ENCODE measurements at places on chromosomes 12 and 14.
A peak's percentile ranks its signal among the peaks of the same experiment; 100 is the strongest.

- peak overlapping the region; percentile 90 for H3K27ac ChIP-seq
- peak overlapping the region; percentile 51 for H3K4me3 ChIP-seq
- peaks cover 3% of the 10 kb centered on the region for H3K36me3 ChIP-seq
- peaks cover 42% of the 10 kb centered on the region for H3K4me1 ChIP-seq
Observed at GRCh38 chr12:4214877-4215228, 58.7 kb upstream of the CCND2 start.

- H3K27ac ChIP-seq = no peak overlapping the region
- DNase-seq = no peak
- H3K4me3 ChIP-seq = no peak overlapping the region
- no peaks in the 10 kb centered on the region for H3K27me3 ChIP-seq
- H3K4me1 ChIP-seq = peaks cover 16% of the 10 kb centered on the region
Observed at GRCh38 chr14:23018107-23018506, 8.2 kb upstream of the C14orf93 start.

DNA sequence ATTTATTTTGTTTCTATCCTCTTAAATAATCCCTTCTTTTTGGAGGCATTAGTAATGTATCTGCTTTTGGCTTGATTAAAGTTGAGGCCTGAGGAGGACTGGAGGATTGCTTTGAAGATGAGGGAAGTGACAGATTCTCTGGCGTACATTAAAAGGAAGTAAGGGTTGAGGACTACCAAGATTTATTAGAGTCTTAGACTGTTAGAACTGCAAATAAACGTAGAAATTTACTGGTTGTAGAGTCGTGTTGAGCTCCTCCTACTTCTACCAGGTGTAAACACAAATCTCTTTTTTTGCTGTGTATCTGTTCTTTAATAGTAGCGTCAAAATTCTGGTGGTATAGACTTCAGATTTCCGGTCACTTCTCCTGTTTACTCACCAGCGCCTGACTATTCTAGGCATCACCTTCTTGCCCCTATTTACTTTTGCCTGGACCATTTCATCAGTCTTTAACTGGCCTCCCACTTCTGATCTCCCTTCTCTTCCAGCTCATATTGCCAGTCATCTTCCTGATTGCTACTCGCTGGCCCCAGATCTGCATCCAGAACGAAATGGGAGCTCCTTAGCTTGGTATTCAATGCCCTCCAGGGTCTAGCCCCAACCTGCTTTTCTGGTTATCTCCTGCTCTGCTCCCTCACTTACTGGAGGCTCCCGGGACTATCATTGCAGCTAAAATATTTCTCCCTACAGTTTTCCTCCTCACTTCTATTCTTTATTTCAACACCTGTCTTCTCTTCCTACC is 8.4 kb upstream of the EID3 start:
- no peaks in the 10 kb centered on the region for H3K27me3 ChIP-seq
- H3K4me3 ChIP-seq = no peak overlapping the region
- H3K27ac ChIP-seq = peak overlapping the region; percentile 12
- no peak for DNase-seq
- peaks cover 39% of the 10 kb centered on the region for H3K4me1 ChIP-seq

- H3K36me3 ChIP-seq = no peaks in the 10 kb centered on the region
- H3K4me3 ChIP-seq = no peak overlapping the region
- H3K4me1 ChIP-seq = no peaks in the 10 kb centered on the region
- peaks cover 66% of the 10 kb centered on the region for H3K27me3 ChIP-seq
- H3K27ac ChIP-seq = no peak overlapping the region
Observed at GRCh38 chr12:54066408-54066807, 12.8 kb downstream of the HOXC4 start.

- no peaks in the 10 kb centered on the region for H3K36me3 ChIP-seq
- H3K4me1 ChIP-seq = no peaks in the 10 kb centered on the region
- no peak for DNase-seq
Observed at GRCh38 chr14:38605193-38606114, 349.6 kb upstream of the CLEC14A start.

DNA sequence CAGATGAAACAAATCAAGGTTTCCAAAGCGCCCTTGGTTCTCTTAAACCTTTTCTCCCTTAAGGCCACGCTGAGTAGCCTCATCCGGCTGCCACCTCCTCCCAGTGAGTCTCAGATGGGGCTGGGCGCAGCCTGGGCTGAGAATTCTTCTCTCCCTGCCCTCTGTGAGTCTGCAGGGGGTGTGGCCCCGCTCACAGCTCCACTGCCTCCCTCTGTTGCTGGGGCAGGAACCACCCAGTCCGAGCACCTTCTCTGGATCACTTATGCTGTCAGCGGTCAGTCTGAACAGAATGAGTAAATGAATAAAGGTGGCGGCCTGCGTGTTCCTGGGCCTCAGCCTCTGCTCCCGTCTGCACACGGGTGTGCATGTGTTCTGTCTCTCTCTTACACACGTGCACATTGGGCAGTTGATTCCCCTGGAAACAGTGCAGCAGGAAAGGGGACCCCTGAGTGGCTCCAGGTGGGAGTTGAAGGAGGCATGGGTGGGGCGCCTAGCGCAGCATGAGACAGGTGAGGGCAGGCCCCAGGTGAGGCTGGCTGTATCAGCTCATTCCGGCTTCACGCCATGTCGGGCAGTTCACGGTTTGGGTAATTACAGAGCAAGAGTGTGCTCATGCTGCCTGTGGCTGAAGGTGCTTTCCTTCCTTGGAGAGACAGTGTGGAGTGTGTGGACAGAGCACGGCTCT is 4.3 kb downstream of the PAPLN start:
- H3K4me1 ChIP-seq = peaks cover 31% of the 10 kb centered on the region
- H3K36me3 ChIP-seq = no peaks in the 10 kb centered on the region
- no peak for DNase-seq
- H3K27ac ChIP-seq = no peak overlapping the region

DNA sequence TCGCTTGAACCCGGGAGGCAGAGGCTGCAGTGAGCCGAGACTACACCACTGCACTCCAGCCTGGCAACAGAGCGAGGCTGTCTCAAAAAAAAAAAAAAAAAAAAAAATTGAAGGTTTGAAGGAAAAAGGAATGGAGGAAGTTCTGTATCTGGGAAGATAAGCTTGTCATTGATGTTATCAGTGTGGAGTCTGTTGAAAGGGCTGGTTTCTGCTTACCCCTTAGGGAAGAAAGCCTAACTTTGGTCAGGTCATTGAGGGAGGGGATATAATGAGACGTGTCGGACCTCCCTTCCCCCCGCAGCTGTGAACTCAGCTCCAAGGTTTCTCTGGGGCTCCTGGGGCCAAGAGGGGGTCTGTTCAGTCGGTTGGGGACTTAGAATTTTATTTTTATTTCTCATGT is 16.4 kb downstream of the DAO start:
- no peaks in the 10 kb centered on the region for H3K36me3 ChIP-seq
- H3K4me1 ChIP-seq = no peaks in the 10 kb centered on the region
- no peak overlapping the region for H3K4me3 ChIP-seq
- H3K27ac ChIP-seq = no peak overlapping the region
- no peak for DNase-seq
- peaks cover 6% of the 10 kb centered on the region for H3K27me3 ChIP-seq

DNA sequence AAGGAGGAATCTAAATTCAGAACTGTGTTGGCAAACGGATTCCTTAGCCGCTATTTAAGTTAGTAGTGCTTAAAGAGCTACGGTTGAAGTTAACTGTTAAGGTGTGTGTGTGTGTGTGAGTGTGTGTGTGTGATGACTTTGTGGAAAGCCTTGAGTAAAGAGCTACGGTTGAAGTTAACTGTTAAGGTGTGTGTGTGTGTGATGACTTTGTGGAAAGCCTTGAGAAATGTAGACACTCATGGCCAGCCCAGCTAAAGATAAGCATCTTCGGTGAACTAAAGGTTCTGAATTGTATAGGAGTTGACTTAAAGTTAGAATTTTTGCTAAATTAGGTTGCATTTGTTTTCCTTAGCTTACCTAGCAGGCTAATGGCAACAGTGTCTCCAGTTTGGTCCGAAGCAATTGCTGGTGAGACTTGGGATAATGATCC is 1.4 kb downstream of the KTN1 start:
- DNase-seq = no peak
- H3K4me3 ChIP-seq = peak overlapping the region; percentile 90
- H3K27ac ChIP-seq = peak overlapping the region; percentile 76
- H3K27me3 ChIP-seq = no peaks in the 10 kb centered on the region
- H3K4me1 ChIP-seq = peaks cover 39% of the 10 kb centered on the region

DNA sequence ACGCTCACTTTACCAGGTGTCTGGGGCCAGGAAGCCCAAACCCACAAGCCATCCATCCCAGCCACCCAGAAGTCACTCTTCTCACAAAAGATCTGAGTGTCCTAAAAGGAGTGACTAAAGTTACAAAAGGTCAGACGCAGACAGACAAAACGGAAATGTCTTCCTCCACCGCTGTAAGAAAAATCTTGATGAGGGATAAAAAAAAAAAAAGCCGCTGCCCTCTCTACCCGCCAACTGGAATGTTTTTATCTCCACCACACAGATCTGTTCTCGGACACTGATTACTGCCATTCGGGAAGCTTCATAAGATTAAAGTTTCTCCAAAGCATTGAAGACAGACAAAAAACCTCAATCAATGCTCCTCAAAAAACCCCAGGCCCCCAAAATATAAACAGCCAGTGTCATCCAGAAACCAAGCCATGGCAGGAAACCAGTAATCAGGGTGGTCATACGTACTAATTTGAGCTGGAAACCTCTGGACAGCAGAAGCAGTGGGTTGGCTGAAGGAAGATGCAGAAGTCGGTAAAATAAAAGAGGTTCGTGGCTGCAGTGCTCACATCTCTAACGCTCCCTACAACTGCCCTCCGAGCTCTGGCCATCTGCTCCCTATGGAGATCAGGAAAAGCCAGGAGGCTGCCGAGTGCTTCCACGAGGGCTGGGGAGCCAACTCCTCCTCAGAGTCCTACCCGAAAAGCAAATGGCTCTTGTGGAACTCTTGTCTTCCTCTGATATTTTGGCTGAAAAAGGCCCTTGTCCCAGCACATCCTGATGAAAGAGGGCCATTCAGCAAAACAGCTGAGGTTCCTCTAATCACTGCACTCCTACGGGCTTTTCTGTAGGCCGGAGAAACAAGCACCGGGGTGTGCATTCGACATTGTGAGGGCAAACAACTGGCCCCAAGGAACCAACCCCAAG is 30.3 kb downstream of the SSH1 start:
- peaks cover 47% of the 10 kb centered on the region for H3K36me3 ChIP-seq
- H3K4me1 ChIP-seq = peaks cover 76% of the 10 kb centered on the region
- H3K27me3 ChIP-seq = no peaks in the 10 kb centered on the region
- no peak for DNase-seq
- no peak overlapping the region for H3K4me3 ChIP-seq

- DNase-seq = no peak
- no peak overlapping the region for H3K4me3 ChIP-seq
- H3K27ac ChIP-seq = no peak overlapping the region
Observed at GRCh38 chr14:55131370-55132137, 2.5 kb downstream of the LGALS3 start.

- H3K27me3 ChIP-seq = no peaks in the 10 kb centered on the region
- H3K36me3 ChIP-seq = peaks cover 11% of the 10 kb centered on the region
- H3K4me3 ChIP-seq = no peak overlapping the region
- DNase-seq = no peak
Observed at GRCh38 chr14:23102801-23103200, 2.0 kb downstream of the CIROP start.

GRCh38 chr12:56150563-56150962 is 1.8 kb upstream of the MYL6B start:
- peaks cover 16% of the 10 kb centered on the region for H3K36me3 ChIP-seq
- peak overlapping the region; percentile 99 for H3K27ac ChIP-seq
- H3K27me3 ChIP-seq = no peaks in the 10 kb centered on the region

- no peaks in the 10 kb centered on the region for H3K27me3 ChIP-seq
- H3K36me3 ChIP-seq = no peaks in the 10 kb centered on the region
- peak overlapping the region; percentile 17 for H3K4me3 ChIP-seq
- DNase-seq = no peak
- no peak overlapping the region for H3K27ac ChIP-seq
- H3K4me1 ChIP-seq = peaks cover 19% of the 10 kb centered on the region
Observed at GRCh38 chr14:97543816-97544215, 746.6 kb downstream of the VRK1 start.

- H3K36me3 ChIP-seq = no peaks in the 10 kb centered on the region
- H3K4me3 ChIP-seq = no peak overlapping the region
- H3K27ac ChIP-seq = no peak overlapping the region
- H3K27me3 ChIP-seq = peaks cover 4% of the 10 kb centered on the region
- DNase-seq = no peak
- peaks cover 15% of the 10 kb centered on the region for H3K4me1 ChIP-seq
Observed at GRCh38 chr12:76591476-76591875, 31.9 kb upstream of the OSBPL8 start.

GRCh38 chr14:65709576-65709975 is 297.0 kb downstream of the FUT8 start:
- no peak overlapping the region for H3K4me3 ChIP-seq
- peaks cover 48% of the 10 kb centered on the region for H3K36me3 ChIP-seq
- no peak overlapping the region for H3K27ac ChIP-seq
- H3K27me3 ChIP-seq = no peaks in the 10 kb centered on the region
- no peak for DNase-seq

- no peaks in the 10 kb centered on the region for H3K27me3 ChIP-seq
- peak overlapping the region; percentile 87 for H3K27ac ChIP-seq
- DNase-seq = peak; percentile 67
- peaks cover 11% of the 10 kb centered on the region for H3K4me1 ChIP-seq
- peaks cover 26% of the 10 kb centered on the region for H3K36me3 ChIP-seq
Observed at GRCh38 chr12:117025481-117026151, 73.6 kb downstream of the TESC start.

GRCh38 chr14:72844524-72844923 is 49.4 kb downstream of the DPF3 start:
- no peaks in the 10 kb centered on the region for H3K4me1 ChIP-seq
- DNase-seq = no peak
- no peaks in the 10 kb centered on the region for H3K36me3 ChIP-seq

GRCh38 chr14:45426685-45427282 is 173.8 kb upstream of the MIS18BP1 start:
- DNase-seq = no peak
- H3K27me3 ChIP-seq = no peaks in the 10 kb centered on the region

DNA sequence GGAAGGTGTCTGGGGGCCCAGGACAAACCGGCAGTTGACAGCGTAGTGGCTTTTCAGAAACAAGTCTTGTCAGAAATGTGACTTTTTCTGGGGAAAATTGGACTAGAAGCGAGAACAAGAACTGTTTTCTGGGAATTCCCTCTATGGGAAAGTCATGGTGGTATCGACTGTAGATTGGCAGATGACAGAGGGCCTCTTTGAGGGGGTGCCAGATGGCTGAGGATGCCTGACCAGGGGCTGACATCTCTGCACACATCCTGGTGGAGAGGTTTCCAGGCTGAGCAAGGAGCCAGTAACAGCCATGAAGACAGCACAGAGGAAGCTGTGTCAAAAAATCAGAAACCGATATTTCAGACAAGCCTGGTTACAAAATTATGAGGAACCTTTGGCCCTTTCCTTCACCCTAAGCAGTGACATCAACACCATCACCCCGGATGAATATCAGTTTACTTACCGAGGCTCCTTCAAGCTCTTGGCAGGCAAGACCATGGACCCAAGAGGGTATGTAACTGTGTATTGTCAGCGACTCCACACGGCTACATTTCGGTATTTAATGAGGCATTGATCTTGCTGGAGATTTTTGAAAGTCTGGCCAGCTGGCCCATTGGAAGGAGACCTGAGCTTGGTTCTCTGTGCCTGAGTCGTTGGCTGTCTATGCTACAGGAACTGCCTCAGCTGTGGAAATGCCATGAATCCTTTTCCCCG is 1525.3 kb upstream of the TMEM132C start:
- no peaks in the 10 kb centered on the region for H3K4me1 ChIP-seq
- H3K27me3 ChIP-seq = no peaks in the 10 kb centered on the region
- no peak for DNase-seq
- no peak overlapping the region for H3K27ac ChIP-seq
